ENCODE measurements at places on chromosomes 4 and X. TPM values are rescaled to one million over a fixed set of nuclear protein-coding genes. Genes with fewer than 3 reads are reported as not detected.

Gene GABRG1
- polyA plus RNA-seq: not detected

DNA sequence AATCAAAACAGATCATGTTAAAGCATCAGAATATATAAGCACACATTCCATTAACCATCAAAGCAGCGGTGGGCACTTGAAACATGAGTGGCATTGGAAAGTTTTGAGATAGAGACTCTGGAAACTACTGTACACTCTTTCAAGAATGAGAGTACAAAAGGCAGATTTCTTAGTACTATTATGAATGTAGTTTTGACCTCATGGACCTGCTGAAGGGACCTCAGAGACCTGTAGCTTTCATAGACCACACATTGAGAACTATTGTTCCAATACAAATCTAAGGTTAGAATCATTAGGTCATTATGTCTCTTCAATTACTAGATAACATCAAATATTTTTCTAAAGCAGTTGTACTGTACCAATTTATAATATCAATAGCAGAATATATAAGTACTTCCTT lies 283.6 kb downstream of the RPA4 start:
- DNase-seq: no peak

- no peak for DNase-seq
These were observed 1.3 kb downstream of the WDR1 start for GRCh38 chr4:10115271-10115796.

DNA sequence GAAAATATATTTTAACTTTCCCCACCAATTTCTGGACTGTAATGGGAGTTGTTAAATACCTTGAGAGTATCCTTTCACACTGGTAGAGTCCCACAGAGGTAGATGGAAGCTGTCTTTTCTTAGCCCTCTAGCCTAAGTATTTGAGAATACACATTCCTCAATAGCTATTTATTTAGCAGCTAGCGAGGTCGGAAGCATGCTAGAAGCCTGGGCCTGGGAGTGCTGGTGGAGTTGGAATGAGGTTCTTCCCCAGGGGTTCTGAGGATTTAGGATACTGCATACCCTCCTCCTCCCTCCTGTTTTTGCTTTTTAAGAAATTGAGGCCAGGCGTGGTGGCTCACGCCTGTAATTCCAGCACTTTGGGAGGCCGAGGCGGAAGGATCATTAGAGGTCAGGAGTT lies 999 bp upstream of the KLHL15 start:
- DNase-seq: no peak

DNA sequence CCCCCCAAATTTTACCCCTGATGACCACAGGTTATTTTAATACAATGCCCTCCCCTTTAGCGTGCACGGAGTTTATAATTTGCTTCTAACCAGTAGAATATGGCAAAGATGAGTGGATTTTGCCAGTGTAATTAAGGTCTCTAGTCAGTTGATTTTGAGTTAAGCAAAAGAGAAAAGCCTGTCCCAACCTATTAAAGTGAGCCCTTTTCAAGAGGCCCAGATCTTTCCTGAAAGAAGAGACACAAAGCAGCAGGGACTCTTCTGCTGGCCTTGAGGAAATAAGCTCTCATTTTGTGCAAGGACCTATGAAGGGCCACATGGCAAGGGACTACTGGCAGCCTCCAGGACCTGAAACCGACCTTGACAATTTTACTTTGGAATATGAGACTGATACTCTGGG lies 61.9 kb upstream of the GABRG1 start:
- DNase-seq: no peak

GRCh38 chr4:166282081-166282770 lies 409.2 kb downstream of the TLL1 start:
- no peak for DNase-seq

GRCh38 chr4:177006331-177006730 lies 213.6 kb upstream of the VEGFC start:
- no peak for DNase-seq

DNA sequence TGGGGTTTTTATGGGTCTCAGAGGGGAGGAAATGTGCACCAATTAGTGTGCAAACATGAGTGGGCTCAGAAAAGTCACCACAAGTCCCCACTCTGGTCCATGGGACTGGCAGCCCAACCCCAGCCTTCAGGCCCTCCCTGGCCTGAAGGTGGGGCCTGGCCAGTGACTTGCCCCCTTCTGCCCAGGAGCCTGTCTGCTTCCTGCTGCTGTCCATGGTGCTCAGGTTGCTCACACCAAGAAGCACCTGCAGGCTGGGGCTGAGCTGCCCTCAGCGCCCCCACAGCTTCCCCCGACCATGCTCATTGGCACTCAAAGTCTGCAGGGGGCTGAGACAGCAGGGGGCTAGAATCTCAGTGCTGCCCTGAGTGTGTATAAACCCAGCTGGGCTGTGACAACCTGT lies 30.6 kb upstream of the GC start:
- no peak for DNase-seq

Gene CHST7
- 9.4 TPM for polyA plus RNA-seq

GRCh38 chr4:163590619-163591264 lies 96.3 kb downstream of the TMA16 start:
- no peak for DNase-seq

- no peak for DNase-seq
These were observed 72.6 kb upstream of the SLC4A4 start for GRCh38 chr4:71266090-71266794.

GRCh38 chr4:128803783-128804182 lies 5.7 kb upstream of the JADE1 start:
- DNase-seq: no peak

DNA sequence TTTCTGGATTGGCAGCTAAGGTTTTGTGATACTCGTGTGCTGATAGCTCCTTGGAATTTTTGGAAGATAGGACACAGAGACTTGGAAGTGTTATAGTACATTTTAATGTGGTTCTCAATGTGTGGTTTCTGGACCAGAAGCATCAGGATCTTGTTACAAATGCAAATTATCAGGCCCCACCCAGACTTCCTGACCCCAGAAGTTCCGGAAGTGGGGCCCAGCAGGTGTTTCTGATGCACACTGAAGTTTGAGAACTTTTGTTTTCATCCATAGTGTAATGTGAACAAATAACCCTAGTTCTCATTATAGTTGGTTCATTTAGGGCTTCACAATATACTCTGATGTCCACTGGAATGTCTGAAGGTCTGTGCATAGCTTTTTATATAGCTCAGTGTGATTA lies 49.6 kb downstream of the LAMP2 start:
- DNase-seq: no peak

GRCh38 chr4:151147000-151147399 lies 47.6 kb downstream of the RPS3A start:
- DNase-seq: no peak

GRCh38 chr4:153205757-153206156 lies 1.5 kb downstream of the TRIM2 start:
- no peak for DNase-seq

Gene OTUD6A
- not detected for polyA plus RNA-seq

DNA sequence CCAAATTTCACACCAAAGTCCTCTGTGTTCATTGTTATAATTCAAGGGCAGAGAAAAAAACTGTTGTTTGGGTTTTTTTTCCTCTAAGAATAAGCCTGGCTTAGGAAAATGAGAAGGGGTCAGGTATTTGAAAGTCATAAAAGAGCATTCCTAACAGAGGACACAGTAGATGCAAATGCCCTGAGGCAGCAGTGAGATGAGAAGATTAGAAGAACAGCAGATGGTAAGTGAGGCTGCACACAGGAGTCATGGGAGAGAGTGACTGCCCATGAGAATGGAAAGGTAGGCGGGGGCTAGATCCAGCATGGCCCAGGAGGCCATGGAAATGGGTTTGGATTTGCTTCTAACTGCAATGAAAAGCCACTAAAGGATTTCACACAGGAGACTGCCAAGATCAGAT lies 107.5 kb upstream of the RBPJ start:
- no peak for DNase-seq

Gene CLGN
- not detected for polyA plus RNA-seq

DNA sequence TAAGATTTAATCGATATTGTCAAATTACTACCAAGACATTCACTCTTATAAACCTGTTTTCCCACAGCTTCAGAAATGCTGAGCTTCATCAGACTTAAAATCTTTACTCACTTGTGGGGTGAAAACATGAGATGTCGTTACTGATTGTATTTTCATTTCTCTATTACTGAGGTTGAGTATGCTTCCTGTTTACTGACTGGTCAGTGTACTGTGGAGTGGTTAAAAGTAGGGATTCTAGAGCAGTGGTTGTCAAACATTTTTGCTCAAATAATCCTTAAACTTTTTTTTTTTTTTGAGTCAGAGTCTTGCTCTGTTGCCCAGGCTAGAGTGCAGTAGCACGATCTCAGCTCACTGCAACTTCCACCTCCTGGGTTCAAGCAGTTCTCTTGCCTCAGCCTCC lies 50.3 kb downstream of the NSUN7 start:
- DNase-seq: no peak

- no peak for DNase-seq
These were observed 43.0 kb downstream of the LRP2BP start for GRCh38 chr4:185352741-185353140.

Gene FGFR3
- 1.0 TPM for polyA plus RNA-seq

DNA sequence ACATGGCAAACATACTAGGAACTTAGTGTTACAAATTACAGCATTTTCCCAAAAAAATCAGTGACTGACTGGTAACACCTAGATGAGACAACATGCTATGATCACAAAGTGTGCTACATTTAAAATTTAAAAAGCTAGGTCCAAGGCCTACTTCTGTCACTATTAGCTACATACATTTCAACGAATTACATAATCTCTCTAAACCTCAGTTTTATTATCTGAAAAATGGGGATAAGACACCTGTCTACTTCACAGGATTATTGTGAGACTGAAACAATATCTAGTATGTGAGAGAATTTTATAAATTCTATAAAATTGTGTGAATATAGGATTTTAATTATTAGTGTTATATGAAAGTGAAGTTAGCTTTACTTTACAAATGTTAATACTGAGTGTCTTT lies 228.5 kb downstream of the DCLK2 start:
- DNase-seq: no peak

GRCh38 chr4:5995901-5996623 lies 22.2 kb downstream of the C4orf50 start:
- peak; percentile 52 for DNase-seq

Gene TCP11X1
- not detected for polyA plus RNA-seq

Gene CRMP1
- polyA plus RNA-seq: not detected

DNA sequence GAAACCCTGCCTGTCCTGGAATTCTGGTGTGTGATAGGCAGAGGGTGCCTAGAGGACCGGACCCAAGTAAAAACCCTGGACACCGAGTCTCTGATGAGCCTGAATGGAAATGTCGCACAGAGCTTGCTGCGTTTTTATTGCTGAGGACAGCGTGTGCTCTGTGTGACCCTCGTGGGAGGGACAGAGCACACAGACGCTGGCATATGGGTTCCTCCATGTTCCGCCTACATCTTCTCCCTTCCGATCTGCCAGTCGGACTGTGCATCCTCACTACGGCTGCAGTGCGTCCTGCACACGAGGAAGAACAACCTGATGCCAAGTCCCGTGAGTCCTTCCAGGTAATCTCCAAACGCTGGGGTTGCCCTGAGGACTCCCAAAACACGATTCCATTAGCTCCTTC lies 68.3 kb downstream of the AFAP1 start:
- no peak for DNase-seq

Gene BEX5
- polyA plus RNA-seq: 15.0 TPM

Gene RHOXF2B
- not detected for polyA plus RNA-seq

DNA sequence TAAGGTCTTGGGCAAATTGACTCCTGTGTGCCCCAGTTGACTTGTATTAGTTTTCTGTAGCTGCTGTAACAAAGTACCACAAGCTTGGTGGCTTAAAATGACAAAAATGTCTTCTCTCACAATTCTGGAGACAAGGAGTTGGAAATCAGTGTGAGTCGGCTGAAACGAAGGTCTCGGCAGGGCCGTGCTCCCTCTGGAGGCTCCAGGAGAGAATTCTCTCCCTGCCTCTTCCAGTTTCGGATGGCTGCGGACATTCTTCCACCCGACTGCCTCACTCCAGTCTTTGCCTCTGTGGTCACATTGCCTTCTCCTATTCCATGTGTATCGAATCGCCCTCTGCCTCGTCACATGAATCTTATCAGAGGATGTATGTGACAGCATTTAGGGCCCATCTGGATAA lies 66.0 kb upstream of the PHOX2B start:
- no peak for DNase-seq

DNA sequence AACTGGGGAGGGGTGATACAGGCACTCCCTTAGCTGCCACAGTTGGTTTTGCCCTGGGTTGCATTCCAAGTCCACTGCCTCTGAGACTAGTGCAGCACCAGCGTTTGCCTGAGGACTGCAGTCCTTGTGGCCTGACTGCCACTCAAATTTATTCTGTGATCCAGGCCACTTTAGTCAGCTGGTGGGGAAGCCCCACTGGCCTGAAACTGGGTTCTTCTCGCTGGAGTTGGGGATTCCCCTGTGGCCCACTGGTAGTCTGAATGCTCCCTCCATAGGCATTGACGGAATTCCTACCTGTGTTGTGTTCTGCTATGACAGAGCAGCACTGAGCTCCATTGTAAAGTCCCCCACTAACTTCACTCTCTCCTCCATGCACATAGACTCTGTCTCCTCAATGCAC lies 63.8 kb downstream of the PTPN13 start:
- DNase-seq: no peak

Gene SYP
- 5.3 TPM for polyA plus RNA-seq

Gene HAND2
- polyA plus RNA-seq: 36.7 TPM

Gene ZNF185
- 4.8 TPM for polyA plus RNA-seq

GRCh38 chr4:172995161-172995560 lies 173.4 kb upstream of the GALNT7 start:
- DNase-seq: no peak

Gene NELFA
- polyA plus RNA-seq: 21.7 TPM

Gene ADGRL3
- polyA plus RNA-seq: 1.8 TPM
